ENCODE measurements at places on chromosomes 4 and X.

- DNase-seq, result no peak
These were observed 16.5 kb downstream of the FGFRL1 start for GRCh38 chr4:1027915-1028238.

- DNase-seq, result no peak
These were observed 172.0 kb downstream of the ADAM29 start for GRCh38 chr4:175090116-175090515.

DNA sequence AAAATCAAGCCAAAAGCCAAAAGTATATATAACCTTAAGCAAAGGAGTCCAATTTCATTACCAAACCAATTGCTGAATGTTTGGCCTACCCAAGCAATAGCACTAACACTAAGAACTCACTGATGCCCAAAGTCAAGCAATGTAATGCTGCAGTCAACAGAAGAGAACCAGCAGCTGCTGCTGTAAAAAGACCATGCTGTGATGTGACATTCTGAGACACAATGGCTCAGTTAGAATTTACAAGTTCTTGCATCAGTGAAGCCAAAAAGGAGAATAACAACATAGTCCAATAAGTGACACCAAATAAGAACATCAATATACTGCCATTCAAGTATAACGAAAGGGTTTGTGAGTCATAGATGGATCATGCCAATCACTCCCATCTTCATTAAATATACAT lies 514.0 kb upstream of the DIAPH2 start:
- no peak for DNase-seq

GRCh38 chr4:2194496-2194895 lies 47.4 kb downstream of the HAUS3 start:
- DNase-seq, result no peak

- no peak for DNase-seq
These were observed 241.1 kb downstream of the TACR3 start for GRCh38 chr4:103478734-103479133.

DNA sequence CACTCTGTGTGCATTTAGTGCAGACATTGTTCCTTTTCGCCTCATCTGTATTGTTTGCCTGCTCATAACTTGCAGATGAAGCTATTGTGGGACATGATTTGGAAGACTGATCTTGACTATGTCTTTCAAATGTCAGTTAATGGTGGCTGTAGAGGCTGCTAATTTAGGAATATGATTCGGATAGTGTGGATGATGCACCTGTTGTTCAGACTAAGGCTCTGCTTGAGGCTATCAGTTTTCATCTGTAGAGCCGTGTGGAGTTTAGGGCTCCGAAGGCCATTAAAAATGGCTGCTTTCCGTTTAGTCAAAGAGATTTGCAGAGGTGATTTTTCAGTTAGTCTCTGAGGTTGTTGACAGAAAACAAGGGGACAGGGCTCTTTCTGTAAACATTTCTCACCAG lies 102.0 kb downstream of the GBA3 start:
- no peak for DNase-seq

GRCh38 chrX:42533761-42534160 lies 244.2 kb downstream of the PPP1R2C start:
- no peak for DNase-seq

DNA sequence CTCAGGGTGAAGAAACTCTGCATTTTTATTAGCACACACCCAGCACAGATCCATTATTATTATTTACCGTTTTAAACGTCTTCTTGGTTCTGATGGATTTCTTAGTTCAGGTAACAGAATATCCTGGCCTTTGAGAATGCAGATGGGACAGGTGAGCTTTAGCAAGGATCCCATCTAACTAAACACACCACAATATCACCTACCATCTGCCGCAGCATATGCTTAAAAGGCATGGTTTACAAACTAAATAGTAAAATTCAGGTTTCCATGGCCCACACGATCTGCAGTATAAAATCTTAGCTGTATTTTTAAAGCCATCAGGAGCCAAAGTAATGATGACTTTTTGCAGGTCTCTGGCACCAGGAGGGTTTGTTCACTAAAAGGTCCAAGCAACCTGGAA lies 31.7 kb upstream of the GATB start:
- DNase-seq, result no peak

DNA sequence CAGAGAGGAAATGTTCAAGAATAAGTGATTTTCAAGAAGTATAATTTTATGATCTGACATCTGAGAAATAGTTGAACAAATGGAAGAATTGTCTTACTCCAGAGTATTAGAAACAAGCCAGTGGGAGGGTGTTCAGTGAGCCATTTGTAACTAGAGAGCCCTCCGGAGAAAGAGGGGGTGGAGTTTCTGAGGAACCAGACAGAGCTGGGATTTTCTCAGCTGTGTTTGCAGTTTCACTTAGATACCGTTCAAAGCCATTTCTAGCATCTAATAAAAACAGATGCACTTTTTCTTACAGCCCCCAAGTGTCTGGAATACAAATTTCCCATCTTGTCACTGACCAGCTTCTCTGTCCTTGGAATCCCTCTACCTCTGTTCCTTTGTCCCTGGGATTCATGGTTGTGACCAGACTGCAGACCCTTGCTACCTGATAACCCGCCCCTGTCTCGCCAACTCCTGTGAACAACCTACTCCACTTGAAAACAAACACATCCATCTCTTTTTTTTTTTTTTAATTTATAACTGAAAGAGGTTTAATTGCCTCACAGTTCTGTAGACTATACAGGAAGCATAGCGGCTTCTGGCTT lies 132.8 kb upstream of the KLF3 start:
- DNase-seq, result no peak

DNA sequence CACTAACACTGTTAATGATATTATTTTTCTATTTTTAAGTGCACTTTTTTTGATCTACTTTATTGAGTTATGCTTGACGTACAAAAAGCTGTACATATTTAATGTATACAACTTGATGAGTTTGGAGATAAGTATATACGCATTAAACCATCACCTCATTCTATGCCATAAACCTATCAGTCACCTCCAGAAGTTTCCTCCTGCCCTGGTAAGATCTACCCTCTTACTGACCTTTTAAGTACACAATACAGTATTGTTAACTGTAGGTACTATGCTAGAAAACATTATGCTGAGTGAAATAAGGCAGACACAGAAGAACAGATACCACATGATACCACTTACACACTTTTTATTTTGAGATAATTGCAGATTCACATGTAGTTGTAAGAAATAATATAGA lies 36.9 kb downstream of the INTS6L start:
- no peak for DNase-seq

GRCh38 chrX:867502-867901 lies 236.9 kb downstream of the SHOX start:
- DNase-seq, result no peak

- no peak for DNase-seq
These were observed 11.2 kb downstream of the RBM41 start for GRCh38 chrX:107107459-107107858.

DNA sequence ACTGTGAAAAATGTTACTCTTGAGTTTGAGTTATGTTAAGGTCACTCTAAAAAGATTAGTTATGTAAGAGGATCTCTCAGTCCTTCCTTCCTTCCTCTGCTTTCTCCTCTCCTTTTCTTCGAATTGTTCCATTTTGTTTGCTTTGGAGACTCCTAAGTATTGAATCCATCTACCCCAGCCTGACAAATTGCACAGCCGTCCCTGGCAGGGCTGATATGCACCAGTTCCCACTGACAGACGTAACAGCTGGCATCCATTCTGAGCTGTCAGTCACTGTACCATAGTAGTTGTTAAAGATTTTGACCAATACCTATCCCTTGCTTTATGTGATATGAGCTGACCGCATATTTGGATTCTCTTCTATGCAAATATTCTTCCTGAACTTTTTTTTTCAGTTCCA lies 210.7 kb upstream of the IGFBP7 start:
- DNase-seq, result no peak

Measured in stimulated activated naive CD4-positive, alpha-beta T cell (primary cell).